ENCODE measurements at places on chromosomes 7 and 10.

DNA sequence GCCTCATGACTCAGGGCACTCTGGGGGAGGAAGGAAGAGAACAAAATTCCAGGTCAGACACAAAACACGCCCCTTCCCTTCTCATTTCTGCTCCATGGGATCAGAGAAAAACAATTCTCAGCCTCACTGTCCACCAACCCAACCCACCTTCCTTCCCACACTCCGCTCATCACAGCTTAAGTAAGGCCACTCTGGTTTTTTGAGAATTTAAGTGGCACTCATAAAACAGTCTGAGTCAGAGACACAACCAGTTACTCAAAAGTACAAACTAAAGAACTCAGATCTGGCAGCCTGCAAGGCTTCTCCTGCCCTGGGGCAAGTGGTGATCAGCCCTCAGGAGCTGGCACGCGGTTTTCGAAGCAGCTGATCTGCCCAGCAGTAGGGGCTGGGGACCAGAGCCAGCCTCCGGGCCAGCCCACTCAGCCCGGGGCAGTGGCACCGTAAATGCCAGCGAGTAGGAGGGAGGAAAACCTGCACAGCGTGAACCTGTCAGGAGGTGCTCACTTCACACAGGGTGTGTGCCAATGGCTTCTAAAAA is 39.1 kb upstream of the ABLIM1 start:
- H3K36me3 ChIP-seq, result no peaks in the 10 kb centered on the region
- H3K4me1 ChIP-seq, result peaks cover 5% of the 10 kb centered on the region
- H3K27ac ChIP-seq, result no peak overlapping the region
- H3K27me3 ChIP-seq, result peaks cover 9% of the 10 kb centered on the region

DNA sequence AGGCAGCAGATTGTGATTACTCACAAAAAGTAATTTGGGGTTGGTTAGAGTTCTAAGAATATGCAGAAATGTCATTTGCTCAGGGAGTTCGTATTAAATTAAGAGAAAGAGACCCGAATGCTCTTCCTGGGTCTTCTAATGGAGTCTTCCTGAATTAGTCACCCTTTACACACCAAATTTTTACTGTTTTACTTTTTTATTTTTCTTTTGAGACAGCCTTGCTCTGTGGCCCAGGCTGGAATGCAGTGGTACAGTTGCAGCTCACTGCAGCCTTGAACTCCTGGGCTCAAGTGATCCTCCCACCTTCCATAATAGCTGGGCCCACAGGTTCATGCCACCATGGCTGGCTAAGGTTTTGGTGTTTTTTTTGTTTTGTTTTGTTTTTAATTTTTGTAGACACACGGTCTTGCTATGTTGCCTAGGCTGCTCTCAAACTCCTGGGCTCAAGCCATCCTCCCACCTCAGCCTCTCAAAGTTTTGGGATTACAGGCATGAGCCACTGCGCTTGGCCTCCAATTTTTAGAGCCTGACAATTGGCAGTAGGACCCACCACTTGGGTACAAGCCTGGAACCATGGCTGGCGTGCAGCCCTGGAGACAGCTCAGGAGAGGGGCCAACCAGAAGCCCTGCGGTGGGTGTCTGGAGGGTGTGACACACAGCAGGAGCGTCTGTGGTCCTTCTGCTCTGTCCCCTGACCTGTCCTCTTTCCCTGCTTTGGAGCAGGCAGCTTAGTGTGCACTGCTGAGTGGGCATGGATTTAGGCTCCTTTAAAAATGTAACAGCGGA is 16.4 kb upstream of the BHLHA15 start:
- H3K27ac ChIP-seq, result no peak overlapping the region
- DNase-seq, result no peak
- H3K4me3 ChIP-seq, result no peak overlapping the region
- no peaks in the 10 kb centered on the region for H3K27me3 ChIP-seq

DNA sequence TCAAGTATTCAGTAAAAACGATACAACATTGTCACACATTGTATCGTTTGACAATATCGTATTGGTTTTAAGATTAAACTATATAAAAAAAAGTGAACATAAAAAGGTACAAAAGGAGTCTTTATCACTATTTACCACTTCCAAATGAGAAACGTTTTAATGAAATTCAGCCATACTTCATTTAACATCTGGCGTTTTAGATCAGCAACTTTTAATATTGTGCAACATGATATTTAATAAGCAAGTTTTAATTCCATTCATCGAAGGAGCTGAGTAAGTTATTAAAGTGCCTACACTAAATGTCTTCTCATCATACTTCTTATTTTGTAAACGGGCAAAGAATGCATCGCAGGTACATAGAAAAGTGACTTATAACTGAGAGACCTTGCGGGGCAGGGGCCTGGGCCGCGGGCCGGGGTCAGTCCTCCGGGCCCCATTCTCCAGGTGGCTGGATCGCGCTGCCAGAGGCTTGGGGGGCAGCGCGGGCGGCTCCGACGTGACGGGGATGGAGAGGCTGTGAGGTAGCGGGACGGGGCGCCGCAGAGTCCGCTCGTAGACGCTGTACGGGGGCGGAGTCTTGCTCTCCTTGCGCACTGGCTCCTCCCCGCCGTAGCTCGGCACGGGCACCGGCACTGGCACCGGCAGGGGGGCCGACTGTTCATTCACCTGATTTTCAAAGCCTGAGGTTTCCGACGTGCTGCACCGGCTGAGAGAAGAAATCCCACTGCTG is 165.8 kb upstream of the IMMP2L start:
- H3K4me3 ChIP-seq, result no peak overlapping the region
- H3K27ac ChIP-seq, result no peak overlapping the region
- H3K4me1 ChIP-seq, result no peaks in the 10 kb centered on the region
- peaks cover 8% of the 10 kb centered on the region for H3K27me3 ChIP-seq
- no peak for DNase-seq
- no peaks in the 10 kb centered on the region for H3K36me3 ChIP-seq

GRCh38 chr10:7133278-7133677 is 277.6 kb downstream of the SFMBT2 start:
- H3K4me1 ChIP-seq, result peaks cover 8% of the 10 kb centered on the region
- no peaks in the 10 kb centered on the region for H3K36me3 ChIP-seq
- H3K27ac ChIP-seq, result no peak overlapping the region
- DNase-seq, result no peak

DNA sequence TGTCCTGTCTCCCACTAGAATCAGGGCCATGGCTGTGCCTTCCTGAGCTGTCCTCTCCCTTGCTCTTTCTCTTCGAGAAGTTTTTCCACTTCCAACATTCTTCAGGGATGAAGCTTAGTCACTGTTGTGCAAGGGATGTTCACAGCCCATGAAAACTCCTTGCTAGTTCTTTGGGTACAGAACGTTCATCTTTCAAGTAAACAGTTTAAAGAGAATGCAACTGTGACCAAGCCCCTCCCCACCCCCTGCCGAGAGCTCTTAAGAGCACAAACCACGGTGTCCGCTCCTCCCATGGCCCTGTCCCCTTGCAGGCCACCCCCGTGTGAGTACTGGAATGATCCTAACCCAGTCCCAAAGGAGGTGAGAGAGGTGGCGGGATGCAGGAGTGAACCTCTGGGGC is 161.1 kb upstream of the RHEB start:
- H3K27ac ChIP-seq, result no peak overlapping the region
- H3K36me3 ChIP-seq, result no peaks in the 10 kb centered on the region
- H3K27me3 ChIP-seq, result no peaks in the 10 kb centered on the region
- no peak for DNase-seq

DNA sequence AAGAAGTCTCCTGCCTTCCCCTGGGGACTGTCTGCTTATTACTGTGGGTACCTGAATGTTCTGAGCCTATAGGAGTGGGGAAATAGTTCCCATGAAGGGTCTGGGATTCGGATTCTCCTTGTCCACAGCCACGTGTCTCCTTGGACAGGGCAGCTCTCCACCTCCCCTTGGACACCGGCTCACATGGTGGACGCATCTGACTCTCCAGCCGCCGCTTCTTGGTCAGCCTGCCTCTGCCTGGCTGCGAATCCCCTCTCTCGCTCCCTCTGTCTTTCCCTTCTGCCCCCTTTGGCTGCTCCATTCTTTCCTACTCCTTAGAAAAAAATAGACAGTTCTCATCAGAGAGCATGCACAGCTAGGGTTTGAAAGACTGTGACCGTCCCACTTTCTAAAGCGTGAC is 46.9 kb downstream of the JAKMIP3 start:
- no peaks in the 10 kb centered on the region for H3K27me3 ChIP-seq
- H3K27ac ChIP-seq, result no peak overlapping the region
- DNase-seq, result no peak
- no peak overlapping the region for H3K4me3 ChIP-seq
- H3K36me3 ChIP-seq, result no peaks in the 10 kb centered on the region

GRCh38 chr7:47587351-47587750 is 5.4 kb upstream of the TNS3 start:
- no peak overlapping the region for H3K27ac ChIP-seq
- no peaks in the 10 kb centered on the region for H3K4me1 ChIP-seq
- no peak for DNase-seq
- H3K36me3 ChIP-seq, result no peaks in the 10 kb centered on the region
- no peak overlapping the region for H3K4me3 ChIP-seq
